ENCODE measurements at places on chromosomes 5 and 9.

GRCh38 chr5:64592730-64593341 is 87.0 kb downstream of the RGS7BP start:
- no peak for DNase-seq

GRCh38 chr5:141430332-141431113 is at the start of gene PCDHGA12:
PCDHGA12 (plus strand) TSS chr5:141430507; CDS start chr5:141430760, 253 bp downstream.
- no peak for DNase-seq

- DNase-seq, result no peak
Measured at GRCh38 chr5:60529001-60529400, 171.0 kb downstream of the DEPDC1B start.

DNA sequence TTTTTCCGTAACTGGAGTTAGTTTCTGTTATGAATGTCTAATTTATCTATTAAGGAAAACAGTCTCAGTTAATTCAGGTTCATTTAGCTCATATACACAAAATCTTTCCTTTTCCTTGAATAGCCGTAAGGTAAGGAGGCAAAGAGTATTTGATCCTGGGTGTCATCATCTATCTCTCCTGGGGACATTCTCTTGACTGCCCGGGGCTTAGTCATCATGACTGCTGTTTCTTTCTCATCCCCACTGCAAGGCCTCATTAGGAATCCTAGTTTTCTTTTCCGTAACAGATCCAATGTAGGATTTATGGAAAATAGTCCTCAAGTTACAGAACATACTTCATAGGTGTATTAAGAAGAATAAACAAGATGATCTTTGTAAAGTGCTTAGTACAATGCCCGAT is 134.9 kb upstream of the CHD1 start:
- no peak for DNase-seq

DNA sequence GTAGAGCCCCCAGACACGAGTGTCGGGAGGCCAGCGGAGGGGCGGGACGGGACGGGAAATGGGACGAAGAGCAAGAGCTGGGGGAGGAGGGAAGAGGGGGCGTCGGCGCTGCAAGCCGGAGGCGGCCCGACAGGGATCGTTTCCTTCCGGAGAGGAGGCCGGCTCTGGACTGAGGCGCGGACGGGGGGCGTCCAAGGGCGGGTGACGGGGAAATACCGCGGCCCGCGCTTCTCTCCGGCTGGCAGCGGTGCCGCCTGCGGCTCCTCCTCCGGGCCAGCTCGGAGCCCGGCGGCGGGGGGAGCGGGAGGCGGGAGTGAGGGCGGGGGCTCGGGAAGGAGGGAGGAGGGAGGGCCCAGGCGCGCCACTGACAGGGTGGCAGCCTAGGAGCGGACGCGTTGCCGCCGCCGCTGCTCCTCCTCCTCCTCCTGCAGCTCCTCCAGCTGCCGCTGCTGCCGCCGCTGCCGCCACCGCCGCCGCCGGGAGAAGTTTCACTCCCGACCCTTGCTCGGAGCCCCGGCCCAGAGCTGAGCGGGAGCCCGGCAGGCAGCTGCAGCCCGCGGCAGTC is at the start of gene CHSY3:
TSS of gene CHSY3 (plus strand) at position 364 of the 565 bp plus-strand sequence.
- DNase-seq, result no peak

DNA sequence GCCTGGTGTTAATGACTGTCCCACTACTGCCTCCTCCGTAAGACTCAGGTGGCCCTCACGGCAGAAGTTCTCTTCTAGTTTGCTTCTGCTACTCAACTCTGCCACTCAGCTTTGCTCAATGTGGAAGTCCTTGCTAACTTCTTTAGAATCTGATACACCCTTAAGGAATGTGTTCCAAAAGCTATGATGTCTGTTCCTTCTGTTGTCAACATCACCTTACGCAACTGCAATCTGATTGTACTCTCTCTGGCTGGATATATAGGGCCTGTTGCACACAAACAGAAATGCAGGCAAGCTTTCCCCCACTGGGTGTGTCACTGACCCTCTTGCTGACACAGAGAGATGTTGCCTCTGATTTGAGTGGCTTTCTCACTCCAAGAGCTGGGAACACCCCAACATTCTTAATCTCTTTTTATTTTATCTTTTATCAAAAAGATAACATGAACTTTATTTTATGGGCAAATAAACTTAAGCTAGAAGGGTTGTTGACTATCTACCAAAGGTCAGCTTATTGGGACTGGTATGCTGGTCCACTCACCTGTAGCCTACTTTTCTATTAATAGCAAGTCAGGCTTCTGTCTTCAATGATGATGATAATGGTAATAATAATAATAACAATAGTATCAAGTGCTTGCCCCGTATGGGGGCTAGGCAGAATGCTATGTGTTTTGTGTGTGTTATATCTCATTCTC is 25.2 kb downstream of the TMEM252 start:
- no peak for DNase-seq

- no peak for DNase-seq
Measured at GRCh38 chr5:132227485-132228240, at the start of gene P4HA2. P4HA2 (minus strand) TSS chr5:132227853; CDS start chr5:132218626, 9,227 bp downstream.

GRCh38 chr9:109270441-109270840 is 50.4 kb downstream of the EPB41L4B start:
- no peak for DNase-seq

DNA sequence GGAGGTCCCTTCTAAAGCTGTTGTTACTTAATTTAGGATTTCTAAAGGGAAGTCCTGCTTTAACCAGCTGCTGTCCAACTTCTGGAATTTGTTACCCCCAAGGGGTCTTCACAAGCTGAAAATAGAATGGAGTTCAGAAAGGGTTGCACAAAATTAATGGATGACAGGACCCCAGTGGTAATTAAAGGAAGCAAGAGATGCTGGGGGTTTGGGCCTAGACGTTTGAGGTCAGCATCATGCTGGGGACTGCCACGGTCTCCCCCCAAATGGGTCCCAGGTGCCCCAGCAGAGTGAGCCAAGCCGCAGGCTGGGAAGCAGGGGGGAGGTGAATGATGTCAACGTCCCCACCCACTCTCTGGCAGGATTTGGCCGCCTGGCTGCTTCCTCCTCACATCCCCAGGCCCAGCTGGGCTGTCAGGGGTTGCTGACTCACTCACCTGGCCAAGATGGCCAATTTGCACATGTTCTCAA is 97.5 kb upstream of the ARAP3 start:
- DNase-seq, result no peak

- DNase-seq, result peak; percentile 59
Measured at GRCh38 chr9:91734371-91734981, 215.6 kb downstream of the ROR2 start.

GRCh38 chr5:78648359-78649210 is at the start of gene LHFPL2:
LHFPL2 (minus strand) TSS chr5:78648772; CDS start chr5:78510213, 138,559 bp downstream.
- no peak for DNase-seq

GRCh38 chr9:106479679-106480078 is 383.3 kb upstream of the ZNF462 start:
- DNase-seq, result no peak

GRCh38 chr9:35948451-35948850 is 9.5 kb downstream of the OR2S2 start:
- no peak for DNase-seq

All from activated naive CD4-positive, alpha-beta T cell (primary cell).